Chondrocyte (in vitro differentiated cells): ENCODE measurements at places on chromosomes 3 and 15.

- no peak overlapping the region for H3K27ac ChIP-seq
- H3K4me3 ChIP-seq: no peak overlapping the region
- H3K36me3 ChIP-seq: no peaks in the 10 kb centered on the region
These were observed 153.5 kb downstream of the MECOM start for GRCh38 chr3:169509780-169510692.

- DNase-seq: no peak
- H3K4me1 ChIP-seq: no peaks in the 10 kb centered on the region
These were observed 13.3 kb upstream of the SRPRB start for GRCh38 chr3:133792171-133792763.

DNA sequence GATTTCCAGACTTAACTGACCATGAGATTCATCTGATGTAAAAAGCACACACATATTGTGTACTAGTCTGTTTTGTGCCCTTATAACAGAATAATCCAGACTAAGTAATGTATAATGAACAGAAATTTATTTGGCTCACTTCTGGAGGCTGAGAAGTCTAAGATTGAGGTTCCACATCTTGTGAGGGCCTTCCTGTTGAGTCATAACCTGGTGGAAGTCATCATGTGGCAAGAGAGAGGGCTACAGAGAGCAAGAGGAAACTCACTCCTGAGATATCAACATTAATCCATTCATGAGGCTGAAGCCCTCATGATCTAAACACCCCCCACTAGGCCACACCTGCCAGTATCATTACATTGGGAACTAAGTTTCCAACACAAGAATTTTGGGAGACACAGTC lies 977.6 kb downstream of the MCTP2 start:
- no peaks in the 10 kb centered on the region for H3K4me1 ChIP-seq
- H3K27ac ChIP-seq: no peak overlapping the region
- DNase-seq: no peak
- no peaks in the 10 kb centered on the region for H3K27me3 ChIP-seq
- H3K4me3 ChIP-seq: no peak overlapping the region

DNA sequence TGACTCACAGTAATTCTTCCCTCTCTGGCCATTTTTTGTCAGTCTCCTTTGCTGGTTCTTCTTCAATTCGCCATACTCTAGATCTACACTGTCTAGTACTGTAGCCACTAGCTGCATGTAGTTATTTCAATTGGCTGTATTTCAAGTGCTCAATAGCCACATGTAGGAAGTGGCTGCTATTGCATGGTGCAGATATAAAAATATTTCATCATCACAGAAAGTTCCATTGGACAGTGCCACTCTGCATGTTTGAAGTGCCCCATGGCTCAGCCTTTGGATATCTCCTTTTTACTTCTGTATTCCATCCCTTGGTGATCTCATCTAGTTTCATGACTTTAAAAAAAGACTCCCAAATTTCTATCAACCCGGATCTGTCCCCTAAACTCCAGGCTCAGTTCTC lies 22.1 kb downstream of the PPP2R3A start:
- H3K4me1 ChIP-seq: peaks cover 32% of the 10 kb centered on the region
- H3K27me3 ChIP-seq: no peaks in the 10 kb centered on the region
- H3K27ac ChIP-seq: no peak overlapping the region
- no peak overlapping the region for H3K4me3 ChIP-seq
- DNase-seq: no peak

DNA sequence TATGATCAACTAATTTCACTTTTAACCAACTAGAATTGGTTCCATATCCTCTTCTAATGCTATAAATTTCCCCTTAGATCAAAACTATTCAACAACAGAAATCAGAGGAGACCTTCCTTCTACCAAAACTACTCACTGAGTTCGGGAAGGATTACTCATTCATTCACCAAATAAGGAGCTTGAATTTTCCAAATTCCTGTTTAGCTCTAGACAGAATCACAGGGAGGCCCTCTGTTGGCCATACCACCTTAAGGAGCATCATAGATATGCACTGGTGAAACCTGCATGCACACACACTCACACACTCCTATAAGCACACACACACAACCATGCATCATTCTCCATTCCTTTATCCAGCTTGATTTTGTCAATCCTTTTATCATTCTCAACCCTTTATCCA lies 49.0 kb downstream of the SUCLG2 start:
- no peak overlapping the region for H3K27ac ChIP-seq
- H3K36me3 ChIP-seq: peaks cover 11% of the 10 kb centered on the region
- no peak for DNase-seq
- H3K4me3 ChIP-seq: no peak overlapping the region
- H3K27me3 ChIP-seq: no peaks in the 10 kb centered on the region

DNA sequence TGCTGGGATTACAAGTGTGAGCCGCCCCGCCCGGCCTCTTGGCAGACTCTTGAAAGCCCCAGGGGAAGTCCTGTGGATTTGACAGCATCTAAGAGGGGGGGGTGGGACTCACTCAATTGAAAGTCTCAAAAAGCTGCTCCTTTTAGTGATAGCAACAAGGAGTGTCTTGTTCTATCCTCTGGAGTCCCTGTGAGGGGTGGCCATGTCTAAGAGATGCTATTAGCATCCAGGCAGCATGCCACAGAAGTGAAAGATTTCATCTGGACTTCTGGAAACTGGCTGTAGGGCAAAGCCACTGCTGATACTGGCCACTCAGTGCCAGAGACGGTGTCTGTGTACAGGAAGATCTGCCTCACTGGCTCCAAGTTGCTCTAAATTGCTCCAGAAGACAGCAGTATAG lies 74.0 kb downstream of the DHX36 start:
- H3K4me1 ChIP-seq: peaks cover 7% of the 10 kb centered on the region
- peaks cover 14% of the 10 kb centered on the region for H3K36me3 ChIP-seq
- no peak overlapping the region for H3K27ac ChIP-seq
- no peak for DNase-seq

DNA sequence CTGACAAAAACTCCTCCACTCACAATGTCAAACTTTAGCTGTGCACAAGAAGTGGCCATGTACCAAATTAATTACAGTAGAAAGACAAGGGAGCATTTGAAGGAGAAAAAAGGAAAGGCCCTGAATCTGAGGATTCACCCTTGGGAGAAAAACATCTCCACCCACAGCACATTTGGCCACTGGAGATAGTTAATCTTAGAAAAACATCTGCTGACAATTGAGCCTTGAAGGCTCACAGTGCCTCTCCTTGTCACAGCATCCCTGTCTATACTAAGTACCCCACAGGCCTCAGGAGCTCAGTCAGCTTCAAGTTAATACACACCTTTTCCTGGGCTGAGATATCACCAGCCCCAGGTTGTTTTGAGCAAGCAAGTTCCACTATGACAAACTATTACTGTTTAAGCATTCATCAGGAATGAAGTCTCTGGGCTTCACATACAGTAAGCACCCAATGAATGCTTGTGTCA lies 78.1 kb upstream of the SETMAR start:
- no peak overlapping the region for H3K4me3 ChIP-seq
- DNase-seq: no peak
- H3K4me1 ChIP-seq: no peaks in the 10 kb centered on the region
- no peaks in the 10 kb centered on the region for H3K36me3 ChIP-seq

DNA sequence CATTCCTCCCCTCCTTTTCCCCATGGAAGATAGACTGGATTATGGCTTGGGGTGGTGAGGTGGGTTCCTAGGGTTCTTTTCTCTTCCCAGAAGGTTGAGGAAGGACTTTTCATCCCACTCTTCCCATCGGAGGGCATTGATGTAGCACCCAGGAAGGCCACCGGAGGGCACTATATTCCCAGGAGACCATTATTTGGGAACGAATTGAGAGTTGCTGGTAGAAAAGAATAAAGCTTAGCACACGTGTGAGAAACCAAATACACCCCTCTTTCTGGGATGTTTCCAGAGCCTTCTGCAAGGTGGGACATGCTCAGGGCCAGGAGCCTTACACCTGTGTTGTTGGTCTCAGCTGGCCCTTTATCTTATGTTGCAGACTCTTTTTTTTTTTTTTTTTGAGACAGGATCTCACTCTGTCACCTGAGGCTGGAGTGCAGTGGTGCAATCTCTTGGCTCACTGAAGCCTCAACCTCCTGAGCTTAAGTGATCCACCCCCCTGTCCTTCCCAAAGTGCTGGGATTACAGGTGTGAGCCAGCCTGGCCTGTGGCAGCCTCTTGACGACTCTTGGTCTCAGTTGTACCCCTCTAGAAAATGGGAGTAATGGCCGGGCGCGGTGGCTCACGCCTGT lies 6.3 kb upstream of the CDC25A start:
- no peak overlapping the region for H3K4me3 ChIP-seq
- no peak for DNase-seq
- no peak overlapping the region for H3K27ac ChIP-seq
- H3K36me3 ChIP-seq: no peaks in the 10 kb centered on the region

- peak overlapping the region; percentile 84 for H3K27ac ChIP-seq
- no peaks in the 10 kb centered on the region for H3K36me3 ChIP-seq
- no peak for DNase-seq
- peaks cover 42% of the 10 kb centered on the region for H3K4me1 ChIP-seq
- peak overlapping the region; percentile 96 for H3K4me3 ChIP-seq
These were observed 589 bp downstream of the HERC1 start for GRCh38 chr15:63833021-63833696.

DNA sequence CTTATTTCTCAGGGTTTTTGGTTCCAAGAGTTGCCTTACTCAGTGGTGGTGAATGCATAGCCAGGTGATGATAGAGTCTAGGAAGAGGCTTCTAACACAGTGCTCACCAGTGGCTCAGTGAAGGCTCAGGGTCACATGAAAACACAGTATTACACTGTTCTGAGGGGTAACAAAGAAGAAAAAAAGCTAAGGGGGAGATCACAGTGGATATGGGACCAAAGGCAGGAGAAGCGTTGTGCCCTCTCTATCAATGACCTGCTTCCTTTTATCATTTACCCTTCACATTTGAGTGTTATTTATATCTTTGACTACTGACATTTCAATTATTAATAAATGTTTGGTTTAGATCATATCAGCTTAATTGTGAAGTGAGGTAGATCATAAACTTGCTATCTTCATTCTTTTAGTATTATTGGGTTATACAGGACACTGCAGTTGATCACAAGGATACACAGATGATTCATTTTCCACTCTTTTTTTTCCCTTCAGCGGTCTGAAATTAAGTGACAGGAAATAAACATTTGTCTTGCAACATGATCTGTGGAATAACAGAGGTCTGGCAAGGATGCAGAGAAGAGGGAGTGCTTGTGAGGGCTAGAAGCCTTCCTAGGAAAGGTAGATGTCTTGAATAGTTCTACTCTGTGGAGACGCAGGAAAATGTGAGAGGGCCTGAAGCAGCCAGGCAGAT lies 171.7 kb downstream of the C3orf38 start:
- DNase-seq: no peak
- H3K4me1 ChIP-seq: peaks cover 3% of the 10 kb centered on the region
- H3K36me3 ChIP-seq: no peaks in the 10 kb centered on the region
- H3K27me3 ChIP-seq: peaks cover 16% of the 10 kb centered on the region

DNA sequence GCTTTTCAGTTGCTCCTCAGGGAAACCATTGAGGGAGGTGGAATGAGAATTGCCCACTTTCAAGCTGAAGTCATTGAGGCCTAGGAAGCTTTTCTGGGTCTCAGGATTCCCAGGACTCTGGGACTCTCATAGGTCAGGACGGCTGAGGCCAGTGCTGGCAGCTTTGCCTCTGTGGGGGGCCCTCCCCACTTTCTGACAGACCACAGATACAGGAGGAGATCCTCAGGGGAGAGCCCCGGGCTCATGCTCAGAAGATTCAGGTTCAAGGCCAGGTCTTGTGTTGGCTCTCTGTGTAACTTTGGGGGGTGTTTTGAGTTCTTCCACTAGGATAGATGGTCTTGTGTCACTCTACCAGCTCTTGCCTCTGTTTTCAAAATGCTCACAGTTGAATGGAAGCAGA lies 50.0 kb downstream of the SMAD6 start:
- H3K27me3 ChIP-seq: no peaks in the 10 kb centered on the region
- no peak overlapping the region for H3K27ac ChIP-seq
- H3K4me3 ChIP-seq: no peak overlapping the region
- H3K4me1 ChIP-seq: peaks cover 56% of the 10 kb centered on the region
- H3K36me3 ChIP-seq: peaks cover 7% of the 10 kb centered on the region

DNA sequence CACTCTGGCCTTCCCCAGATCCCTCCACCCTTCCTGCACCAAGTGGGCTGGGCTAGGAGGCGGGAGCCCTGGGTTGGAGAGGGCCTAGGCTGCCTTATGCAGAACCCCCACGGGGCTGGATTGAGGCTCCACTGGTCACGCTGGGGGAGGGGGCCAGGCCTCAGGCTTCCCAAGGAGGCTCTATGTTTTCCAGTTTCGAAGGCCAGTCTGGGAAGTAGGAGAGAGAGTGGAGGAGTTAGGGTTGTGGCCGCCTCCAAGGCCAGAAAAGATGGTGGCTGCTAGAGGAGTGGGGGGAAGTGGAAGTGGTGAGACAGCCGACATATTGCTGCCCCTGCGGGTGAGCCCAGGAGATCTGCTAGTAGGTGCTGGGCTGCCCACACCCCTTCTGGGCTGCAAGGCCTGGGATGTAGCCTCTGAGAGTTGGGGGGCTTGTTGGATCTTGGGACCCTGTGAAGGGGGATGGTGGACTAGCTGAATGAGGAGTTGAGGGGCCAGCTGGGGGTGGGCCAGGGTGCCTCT lies 1.2 kb downstream of the GNAI2 start:
- peak overlapping the region; percentile 98 for H3K4me3 ChIP-seq
- H3K27ac ChIP-seq: peak overlapping the region; percentile 95
- H3K36me3 ChIP-seq: peaks cover 4% of the 10 kb centered on the region
- peaks cover 38% of the 10 kb centered on the region for H3K4me1 ChIP-seq

DNA sequence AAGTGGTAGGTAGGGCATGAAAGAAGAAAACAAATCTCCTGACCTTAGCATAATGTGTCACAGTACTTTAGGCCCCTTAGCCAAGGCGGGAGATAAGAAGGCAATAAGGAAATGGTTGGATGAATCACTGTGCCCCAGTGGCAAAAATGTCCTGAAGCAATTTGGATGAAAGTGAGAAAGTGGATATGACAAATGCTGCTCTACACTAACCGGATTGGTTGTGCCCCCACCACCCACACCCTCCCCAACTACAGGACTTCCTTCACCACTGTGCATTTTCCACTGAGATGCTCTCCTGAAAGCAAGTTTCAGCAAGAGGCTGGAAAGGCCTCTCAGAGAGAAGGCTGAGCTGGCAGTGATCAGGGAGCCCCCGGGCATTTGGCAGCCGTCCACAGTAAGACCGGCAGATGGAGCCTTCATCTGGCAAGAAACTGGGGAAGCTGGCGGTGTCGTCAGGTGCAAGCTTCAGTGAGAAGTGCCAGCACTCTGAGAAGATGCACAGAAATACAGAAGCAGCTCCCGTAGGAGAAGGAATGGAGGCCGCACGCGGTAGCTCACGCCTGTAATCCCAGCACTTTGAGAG lies 63.8 kb downstream of the ATP1B3 start:
- H3K4me1 ChIP-seq: peaks cover 15% of the 10 kb centered on the region
- H3K27me3 ChIP-seq: no peaks in the 10 kb centered on the region
- no peak overlapping the region for H3K4me3 ChIP-seq
- H3K36me3 ChIP-seq: no peaks in the 10 kb centered on the region

- DNase-seq: no peak
- H3K4me1 ChIP-seq: peaks cover 12% of the 10 kb centered on the region
- H3K4me3 ChIP-seq: no peak overlapping the region
These were observed 253.4 kb downstream of the OCA2 start for GRCh38 chr15:27845535-27846369.

- H3K27ac ChIP-seq: no peak overlapping the region
- H3K36me3 ChIP-seq: peaks cover 2% of the 10 kb centered on the region
These were observed 41.3 kb downstream of the METTL6 start for GRCh38 chr3:15385901-15386653.
